ENCODE measurements at places on chromosomes 5 and 9.

GRCh38 chr5:125837866-125838265 lies 585.3 kb upstream of the GRAMD2B start:
- no peak for DNase-seq

DNA sequence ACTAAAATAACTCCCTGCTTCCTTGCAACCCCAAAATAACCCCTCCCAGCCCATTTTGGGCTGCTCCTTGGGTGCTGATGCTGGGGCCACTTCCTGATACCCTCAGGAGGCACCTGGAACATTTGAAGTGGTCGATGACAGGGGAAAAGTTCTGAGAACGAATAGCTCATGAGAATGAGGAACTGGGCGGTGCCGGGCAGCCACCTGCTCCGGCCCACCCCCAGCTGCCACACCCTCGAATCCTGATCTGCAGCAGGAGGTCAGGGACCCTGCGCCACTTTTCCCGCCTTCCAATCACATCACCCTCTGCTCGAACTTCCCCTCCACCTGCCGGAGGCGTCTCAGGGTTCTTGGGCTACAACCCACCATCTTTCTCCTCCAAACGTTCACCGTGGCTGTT lies 19.7 kb downstream of the HRH2 start:
- DNase-seq, result no peak

DNA sequence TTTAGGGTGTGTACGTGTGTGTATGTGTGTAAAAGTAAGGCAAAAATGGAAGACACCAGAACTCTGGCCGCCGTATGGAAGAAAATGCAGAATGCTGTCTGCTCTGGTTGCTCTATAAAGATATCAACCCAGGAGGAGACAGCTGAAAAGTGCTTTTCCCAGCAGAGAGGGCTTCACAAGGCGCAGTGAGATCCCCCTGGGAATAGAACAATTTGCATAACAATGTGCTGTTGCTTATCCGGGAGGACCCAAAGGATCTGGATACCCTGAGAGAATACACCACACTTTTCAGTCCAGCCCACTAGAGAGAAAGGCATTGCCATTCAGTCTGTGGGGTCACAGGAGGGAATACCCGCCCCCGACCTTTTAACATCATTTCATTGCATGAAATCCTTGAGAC lies 230.6 kb downstream of the EBF1 start:
- DNase-seq, result no peak

DNA sequence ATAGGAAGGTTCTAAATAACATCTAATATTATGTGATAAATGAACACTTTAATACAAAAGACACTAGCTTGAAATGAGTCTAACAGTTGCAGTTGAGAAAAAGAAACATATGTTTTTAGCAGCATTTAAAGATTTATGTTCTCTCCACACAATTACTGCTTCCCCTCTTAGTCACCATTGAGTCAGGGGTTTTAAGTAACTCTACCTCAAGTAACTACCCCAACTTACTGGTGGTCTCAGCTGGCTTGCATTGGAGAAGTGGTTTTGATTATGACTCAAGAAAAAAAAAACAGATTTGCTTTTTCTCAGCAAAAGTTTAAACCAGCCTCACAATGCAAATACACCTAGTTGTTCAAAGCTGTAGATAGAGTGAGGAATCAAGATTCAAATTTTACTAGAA lies 1216.5 kb upstream of the CDH9 start:
- no peak for DNase-seq

DNA sequence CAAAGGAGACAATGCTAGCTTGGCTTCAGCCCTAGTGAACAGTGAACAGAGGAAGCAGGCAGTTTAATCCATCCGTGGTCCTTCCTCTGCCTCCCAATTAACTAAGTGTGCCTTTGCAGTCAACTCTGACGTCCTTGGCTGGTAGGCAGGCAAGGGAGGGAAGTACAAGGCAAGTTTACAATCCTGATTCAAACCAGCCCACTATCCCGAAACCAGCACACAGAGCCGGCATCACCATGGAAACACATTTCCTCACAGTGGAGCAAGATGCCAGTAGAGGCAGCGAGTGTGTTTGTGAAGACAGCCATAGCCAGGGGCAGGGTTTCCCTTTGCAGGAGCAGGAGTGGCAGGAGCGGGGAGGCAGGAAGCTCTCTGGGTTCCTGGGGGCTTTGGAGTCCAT lies 73.9 kb downstream of the GOLPH3 start:
- DNase-seq, result no peak

DNA sequence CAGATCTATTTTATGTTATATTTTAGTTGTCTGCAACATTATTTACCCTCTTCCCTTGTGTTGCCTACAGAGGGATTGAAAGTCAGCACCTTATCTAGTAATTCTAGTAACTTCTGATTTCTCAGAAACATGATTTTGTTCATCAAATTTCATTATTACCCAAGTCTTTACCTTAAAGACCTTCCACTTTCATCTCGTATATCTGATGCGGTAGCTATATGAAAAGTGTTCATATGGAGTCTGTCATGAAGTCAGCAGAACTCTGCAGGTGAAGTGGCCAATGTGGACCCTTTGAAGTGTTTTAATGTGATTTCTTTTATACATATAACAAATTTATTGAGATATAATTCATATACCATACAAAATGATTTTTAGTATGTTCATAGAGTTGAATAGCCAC lies 40.0 kb downstream of the SLC44A1 start:
- DNase-seq, result no peak

DNA sequence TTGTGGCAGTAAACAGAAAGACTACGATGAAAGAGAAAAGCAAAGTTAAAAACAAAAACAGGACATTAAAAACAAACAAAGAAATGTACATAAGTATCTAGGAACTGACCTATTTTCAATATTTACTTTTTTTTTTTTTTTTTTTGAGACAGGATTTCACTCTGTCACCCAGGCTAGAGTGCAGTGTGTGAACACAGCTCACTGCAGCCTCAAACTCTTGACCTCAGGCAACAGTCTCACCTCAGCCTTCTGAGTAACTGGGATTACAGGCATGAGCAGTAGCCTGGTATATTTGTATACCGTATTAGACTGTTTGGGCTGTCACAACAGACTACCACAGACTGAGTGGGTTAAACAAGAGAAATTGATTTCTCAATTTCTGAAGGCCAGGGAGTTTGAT lies 1189.1 kb downstream of the CDH9 start:
- DNase-seq, result no peak

DNA sequence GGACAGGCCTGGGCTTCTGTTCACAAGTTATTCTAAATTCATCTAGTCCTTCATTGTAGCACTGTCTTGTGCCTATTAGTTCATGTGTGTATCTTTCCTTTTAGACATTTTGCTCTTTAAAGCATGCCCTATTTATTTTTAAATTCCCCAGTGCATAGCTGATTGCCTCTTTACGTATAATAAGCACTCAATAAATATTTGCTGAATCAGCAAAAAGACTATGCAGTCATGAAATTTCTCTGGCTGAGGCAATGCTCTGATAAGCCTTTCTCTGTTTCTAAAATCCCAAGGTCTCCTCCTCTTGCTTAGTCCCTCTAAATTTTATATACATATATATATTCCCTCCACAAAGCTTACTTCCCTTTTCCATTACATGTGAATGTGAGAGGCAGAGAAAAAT lies 315.9 kb upstream of the PCSK5 start:
- DNase-seq, result no peak

DNA sequence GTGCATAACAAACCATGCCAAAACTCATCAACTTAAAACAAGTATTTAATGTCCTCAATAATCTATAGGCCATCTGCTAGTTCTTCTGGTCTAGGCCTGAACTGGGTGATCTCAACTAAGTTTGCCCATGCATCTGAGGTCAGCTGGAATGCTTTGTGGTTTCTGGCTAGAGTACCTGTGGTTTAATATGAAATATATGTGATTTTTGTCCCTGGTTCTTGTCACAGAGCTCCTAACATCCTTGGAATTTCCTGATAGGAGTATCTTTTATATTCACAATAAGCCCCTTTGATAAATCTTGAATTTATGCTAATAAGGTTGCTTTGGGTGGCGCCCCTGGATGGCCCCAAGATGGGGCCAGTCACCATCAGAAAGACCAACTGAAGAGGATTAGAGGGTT lies 535.9 kb downstream of the DNAH5 start:
- no peak for DNase-seq

DNA sequence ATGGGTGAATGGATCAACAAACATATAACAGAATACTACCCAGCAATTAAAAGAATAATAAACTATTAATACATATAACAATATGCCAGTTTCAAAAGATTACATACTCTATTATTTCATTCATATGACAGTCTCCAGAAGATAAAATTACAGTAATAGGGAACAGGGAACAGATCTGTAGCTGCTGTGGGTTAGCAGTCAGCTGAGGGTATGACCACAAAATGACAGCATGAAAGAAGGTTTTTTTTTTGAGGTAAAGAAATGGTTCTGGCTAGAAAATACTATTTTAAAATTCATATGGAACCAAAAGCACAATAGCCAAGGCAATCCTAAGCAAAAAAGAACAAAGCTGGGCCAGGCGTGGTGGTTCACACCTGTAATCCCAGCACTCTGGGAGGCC lies 73.0 kb upstream of the NR5A1 start:
- DNase-seq, result no peak

DNA sequence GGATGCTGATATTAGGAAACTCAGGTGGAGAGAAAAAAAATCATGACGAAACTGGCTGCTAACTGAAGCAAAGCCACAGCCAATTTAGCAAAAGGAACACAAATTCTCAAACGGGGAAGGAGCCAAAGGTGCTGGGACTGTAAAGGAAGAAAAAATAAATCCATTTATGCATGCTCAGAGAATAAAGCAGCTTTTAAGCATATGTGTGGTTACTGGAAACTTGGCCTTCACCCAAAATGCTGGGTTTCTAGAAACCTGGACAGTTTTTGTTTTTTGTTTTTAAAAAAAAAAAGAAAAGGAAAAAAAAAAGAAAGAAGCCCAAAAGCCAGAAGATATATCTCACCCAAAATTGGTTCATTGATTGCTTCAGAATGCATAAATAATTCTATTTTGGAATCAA lies 8.0 kb downstream of the WHRN start:
- no peak for DNase-seq
